ENCODE measurements at places on chromosomes 7 and 10. TPM values are rescaled to one million over a fixed set of nuclear protein-coding genes. Genes with fewer than 3 reads are reported as not detected.
A peak's percentile ranks its signal among the peaks of the same experiment; 100 is the strongest.

CPA1 gene
- 3.5 TPM for polyA plus RNA-seq

DNA sequence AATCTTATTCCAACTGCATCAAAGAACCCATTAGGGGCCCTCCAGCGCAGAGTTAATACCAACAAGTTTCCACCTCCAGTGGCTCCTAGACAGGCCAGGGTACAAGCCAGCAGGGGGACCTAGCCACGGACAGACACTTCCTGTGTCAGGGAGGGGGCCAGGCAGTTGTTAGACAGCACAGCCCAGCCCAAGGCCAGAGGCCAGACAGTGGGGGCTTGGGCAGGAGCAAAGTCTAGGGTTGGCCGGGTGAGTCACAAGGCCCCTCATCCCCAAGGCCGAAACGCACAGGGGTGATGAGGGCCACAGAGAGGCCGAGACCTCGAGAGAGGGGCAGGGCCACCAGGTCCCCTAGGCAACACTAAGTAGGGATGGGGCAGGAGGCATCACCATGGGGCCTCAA lies 19.3 kb upstream of the OPTN start:
- no peak overlapping the region for H3K4me3 ChIP-seq
- no peaks in the 10 kb centered on the region for H3K27me3 ChIP-seq

C10orf105 gene
- 0.85 TPM for polyA plus RNA-seq

- no peak for DNase-seq
- no peaks in the 10 kb centered on the region for H3K36me3 ChIP-seq
- no peak overlapping the region for H3K4me3 ChIP-seq
- H3K27me3 ChIP-seq: no peaks in the 10 kb centered on the region
- H3K4me1 ChIP-seq: peaks cover 44% of the 10 kb centered on the region
Observed at GRCh38 chr7:44465490-44465889, 25.0 kb downstream of the NUDCD3 start.

AGR2 gene
- polyA plus RNA-seq: 0.38 TPM

DNA sequence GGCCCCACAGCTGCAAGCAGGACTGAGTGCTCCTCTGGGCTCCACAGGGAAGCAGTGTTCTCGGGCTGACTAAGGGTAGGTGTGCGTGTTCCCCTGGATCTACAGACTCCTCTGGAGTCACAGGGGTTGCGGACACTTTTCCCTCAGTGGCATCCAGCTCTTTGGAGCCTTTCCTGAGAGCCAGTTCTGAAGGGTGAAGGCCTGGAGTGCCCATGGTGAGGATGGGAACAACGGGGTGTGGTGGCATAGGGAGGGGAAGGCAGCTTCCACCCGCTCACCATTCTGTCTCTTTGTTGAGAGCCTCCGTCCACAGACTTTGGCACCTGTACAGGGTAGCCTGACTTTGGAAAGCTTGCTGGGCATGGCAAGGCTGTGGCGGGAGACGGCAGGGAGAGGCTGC lies 104.1 kb upstream of the PCBD1 start:
- DNase-seq: no peak
- H3K36me3 ChIP-seq: no peaks in the 10 kb centered on the region
- no peaks in the 10 kb centered on the region for H3K27me3 ChIP-seq
- H3K4me3 ChIP-seq: no peak overlapping the region
- H3K4me1 ChIP-seq: no peaks in the 10 kb centered on the region

- DNase-seq: no peak
- H3K27ac ChIP-seq: no peak overlapping the region
- no peaks in the 10 kb centered on the region for H3K27me3 ChIP-seq
Observed at GRCh38 chr10:103710490-103710889, 144.9 kb downstream of the SH3PXD2A start.

RNF148 gene
- polyA plus RNA-seq: not detected

FAM241B gene
- polyA plus RNA-seq: 42.4 TPM

- H3K27me3 ChIP-seq: no peaks in the 10 kb centered on the region
- no peaks in the 10 kb centered on the region for H3K36me3 ChIP-seq
- peaks cover 39% of the 10 kb centered on the region for H3K4me1 ChIP-seq
- H3K27ac ChIP-seq: peak overlapping the region; percentile 9
- no peak overlapping the region for H3K4me3 ChIP-seq
Observed at GRCh38 chr10:79106256-79107050, 37.7 kb downstream of the ZMIZ1 start.

DNA sequence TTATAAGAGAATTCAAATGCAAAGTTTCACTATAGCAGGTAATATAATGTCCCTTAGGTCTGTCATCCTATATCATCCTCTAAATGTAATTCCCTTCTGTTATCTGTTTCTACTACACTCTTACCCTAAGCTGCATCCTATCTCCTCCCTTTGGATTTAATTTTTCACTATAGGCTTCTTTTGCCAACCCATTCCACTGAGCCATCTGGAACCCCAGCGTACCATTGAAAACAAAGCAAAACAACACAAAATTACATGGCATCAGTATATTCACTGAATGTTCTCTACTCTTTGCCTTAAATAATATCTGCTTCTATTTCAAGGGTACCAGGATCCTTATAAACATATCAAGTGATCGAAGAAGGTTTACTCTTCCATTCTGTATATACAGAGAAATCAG lies 1530.2 kb upstream of the LRRTM3 start:
- H3K4me1 ChIP-seq: no peaks in the 10 kb centered on the region
- no peak for DNase-seq
- H3K36me3 ChIP-seq: no peaks in the 10 kb centered on the region

GRCh38 chr7:4286351-4286750 lies 395.7 kb upstream of the FOXK1 start:
- H3K4me1 ChIP-seq: no peaks in the 10 kb centered on the region
- H3K27me3 ChIP-seq: no peaks in the 10 kb centered on the region
- no peak overlapping the region for H3K4me3 ChIP-seq
- no peak overlapping the region for H3K27ac ChIP-seq
- no peak for DNase-seq

DNA sequence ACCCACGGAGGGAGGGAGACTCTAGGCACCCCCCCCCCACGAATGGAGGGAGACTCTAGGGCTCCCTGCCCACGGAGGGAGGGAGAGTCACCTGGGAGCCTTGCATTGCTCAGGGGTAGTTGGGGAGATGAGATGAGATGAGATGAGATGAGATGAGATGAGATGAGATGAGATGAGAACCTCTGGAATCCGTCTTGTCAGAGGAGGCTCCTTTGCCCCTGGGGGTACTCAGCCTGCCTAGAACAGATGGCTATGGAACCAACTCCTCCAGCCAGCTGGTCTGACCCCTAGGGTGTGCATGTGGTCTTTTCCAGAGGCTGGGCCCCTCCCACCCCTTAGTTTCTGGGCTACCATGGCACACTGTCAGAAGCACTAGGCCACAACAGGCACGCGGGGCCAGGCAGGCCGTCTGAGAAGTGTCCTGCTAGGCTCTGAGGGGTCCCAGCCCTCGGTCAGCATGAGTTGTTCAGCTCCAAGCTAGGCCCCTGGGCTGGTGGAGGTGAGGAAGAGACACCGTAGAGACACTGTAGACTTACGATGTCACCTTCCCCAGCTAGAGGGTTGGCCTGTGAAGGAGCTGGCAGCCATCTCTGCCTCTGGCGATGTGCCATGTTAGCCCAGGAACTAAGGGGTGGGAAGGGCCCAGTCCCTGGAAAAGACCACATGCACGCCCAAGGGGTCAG lies 8.8 kb downstream of the TSPAN15 start:
- H3K36me3 ChIP-seq: no peaks in the 10 kb centered on the region
- no peak for DNase-seq
- no peak overlapping the region for H3K4me3 ChIP-seq
- H3K4me1 ChIP-seq: peaks cover 85% of the 10 kb centered on the region

- no peaks in the 10 kb centered on the region for H3K36me3 ChIP-seq
- H3K4me1 ChIP-seq: no peaks in the 10 kb centered on the region
- H3K27me3 ChIP-seq: no peaks in the 10 kb centered on the region
- no peak overlapping the region for H3K4me3 ChIP-seq
Observed at GRCh38 chr7:5549096-5549763, 125.6 kb upstream of the TNRC18 start.

OPN1SW gene
- 0.74 TPM for polyA plus RNA-seq

GRCh38 chr10:124621637-124622036 lies 122.5 kb downstream of the FAM53B start:
- no peak overlapping the region for H3K4me3 ChIP-seq
- no peaks in the 10 kb centered on the region for H3K27me3 ChIP-seq
- DNase-seq: no peak
- peak overlapping the region; percentile 51 for H3K27ac ChIP-seq
- H3K36me3 ChIP-seq: no peaks in the 10 kb centered on the region

DNA sequence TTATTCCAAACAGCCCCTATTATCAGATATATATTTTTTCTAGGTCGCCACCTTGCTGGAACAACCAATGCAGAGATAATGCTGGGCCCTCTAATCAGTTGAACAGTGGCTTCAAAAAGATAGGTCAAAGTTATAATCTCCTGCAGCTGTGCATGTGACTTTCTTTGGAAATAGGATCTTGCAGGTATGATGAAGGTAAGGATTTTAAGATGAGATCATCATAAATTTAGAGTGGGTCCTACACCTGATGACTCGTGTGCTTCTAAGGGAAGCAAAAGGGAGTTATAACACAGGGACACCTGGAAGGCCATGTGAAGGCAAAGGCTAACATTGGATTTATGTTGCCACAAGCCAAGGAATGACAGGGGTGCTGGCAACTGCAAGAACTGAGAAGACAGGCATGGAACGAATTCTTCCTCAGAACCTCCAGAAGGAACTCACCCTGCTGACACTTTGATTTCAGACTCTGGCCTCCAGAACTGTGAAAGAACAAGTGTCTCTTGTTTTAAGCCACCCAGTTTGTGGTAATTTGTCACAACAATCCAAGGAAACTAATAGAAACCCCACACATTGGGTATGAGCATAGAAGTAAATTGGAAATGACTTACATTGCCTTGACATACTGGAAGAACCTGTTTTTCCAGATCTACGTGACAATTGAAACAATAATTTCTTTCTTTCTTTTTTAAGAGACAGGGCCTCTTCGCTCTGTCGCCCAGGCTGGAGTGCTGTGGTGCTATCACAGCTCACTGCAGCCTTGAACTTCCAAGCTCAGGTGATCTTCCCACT lies 34.4 kb downstream of the CCDC71L start:
- H3K4me1 ChIP-seq: no peaks in the 10 kb centered on the region
- no peak for DNase-seq
- no peak overlapping the region for H3K4me3 ChIP-seq
- peaks cover 3% of the 10 kb centered on the region for H3K27me3 ChIP-seq
- no peak overlapping the region for H3K27ac ChIP-seq

DNA sequence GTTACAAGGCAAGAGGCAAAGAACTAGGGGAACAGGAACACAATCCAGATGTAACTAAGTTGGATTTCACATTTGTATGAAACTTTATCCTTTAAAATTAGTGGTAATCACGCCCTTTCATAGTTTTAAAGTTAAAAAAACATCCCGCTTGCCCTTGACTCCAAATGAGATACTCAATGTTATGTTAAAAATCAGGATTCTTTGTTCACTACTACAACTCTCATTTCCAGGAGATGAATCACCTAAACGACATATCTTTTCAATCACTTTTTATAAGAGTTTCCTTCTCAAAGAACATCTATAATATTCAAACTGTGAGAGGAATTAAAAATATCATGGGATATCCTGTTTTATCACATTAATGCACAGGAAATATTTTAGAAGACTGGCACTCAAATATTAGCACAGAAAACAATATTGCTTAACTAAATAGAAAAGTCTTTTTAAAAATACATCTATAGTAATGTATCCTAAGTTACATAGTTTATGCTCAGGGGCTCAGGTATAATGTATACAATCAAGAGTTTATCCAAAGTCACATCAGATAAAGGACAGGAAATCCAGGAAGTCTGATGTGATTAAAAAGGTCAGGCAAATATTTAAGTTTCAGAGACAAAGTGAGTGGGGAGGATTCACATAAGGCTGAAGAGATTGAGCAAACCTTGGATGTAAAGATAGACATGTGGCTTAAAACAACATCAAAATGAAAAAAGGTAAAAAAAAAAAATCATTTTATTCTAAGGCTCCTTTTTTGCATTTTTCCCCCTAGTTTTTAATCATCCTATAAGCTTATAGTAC lies 41.9 kb downstream of the CADPS2 start:
- no peak overlapping the region for H3K27ac ChIP-seq
- H3K27me3 ChIP-seq: no peaks in the 10 kb centered on the region
- H3K36me3 ChIP-seq: no peaks in the 10 kb centered on the region
- no peaks in the 10 kb centered on the region for H3K4me1 ChIP-seq
- no peak overlapping the region for H3K4me3 ChIP-seq

GRCh38 chr10:4053940-4054339 lies 268.9 kb upstream of the KLF6 start:
- no peaks in the 10 kb centered on the region for H3K4me1 ChIP-seq
- no peak overlapping the region for H3K27ac ChIP-seq
- no peaks in the 10 kb centered on the region for H3K36me3 ChIP-seq
- H3K4me3 ChIP-seq: no peak overlapping the region
- H3K27me3 ChIP-seq: no peaks in the 10 kb centered on the region

DNA sequence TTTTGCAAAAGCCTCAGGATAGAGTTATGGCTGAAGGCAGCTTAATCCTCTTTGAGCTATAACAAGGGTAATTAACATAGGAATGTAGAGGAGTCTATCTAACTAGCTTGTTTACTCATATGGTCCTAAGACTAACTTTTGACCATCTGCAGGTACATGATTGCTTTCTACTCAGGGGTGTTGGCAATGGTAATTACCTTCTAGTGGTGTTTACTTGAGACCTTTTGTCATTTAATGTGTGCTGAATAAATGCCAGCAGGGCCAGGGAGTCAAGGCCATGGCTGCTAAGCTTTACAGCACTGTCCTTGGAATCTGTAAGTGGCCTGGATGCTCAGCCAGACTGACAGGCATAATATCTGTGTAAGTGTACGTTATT lies 1325.0 kb downstream of the XPNPEP1 start:
- no peaks in the 10 kb centered on the region for H3K36me3 ChIP-seq
- H3K27me3 ChIP-seq: no peaks in the 10 kb centered on the region
- no peaks in the 10 kb centered on the region for H3K4me1 ChIP-seq
- no peak overlapping the region for H3K4me3 ChIP-seq

DNA sequence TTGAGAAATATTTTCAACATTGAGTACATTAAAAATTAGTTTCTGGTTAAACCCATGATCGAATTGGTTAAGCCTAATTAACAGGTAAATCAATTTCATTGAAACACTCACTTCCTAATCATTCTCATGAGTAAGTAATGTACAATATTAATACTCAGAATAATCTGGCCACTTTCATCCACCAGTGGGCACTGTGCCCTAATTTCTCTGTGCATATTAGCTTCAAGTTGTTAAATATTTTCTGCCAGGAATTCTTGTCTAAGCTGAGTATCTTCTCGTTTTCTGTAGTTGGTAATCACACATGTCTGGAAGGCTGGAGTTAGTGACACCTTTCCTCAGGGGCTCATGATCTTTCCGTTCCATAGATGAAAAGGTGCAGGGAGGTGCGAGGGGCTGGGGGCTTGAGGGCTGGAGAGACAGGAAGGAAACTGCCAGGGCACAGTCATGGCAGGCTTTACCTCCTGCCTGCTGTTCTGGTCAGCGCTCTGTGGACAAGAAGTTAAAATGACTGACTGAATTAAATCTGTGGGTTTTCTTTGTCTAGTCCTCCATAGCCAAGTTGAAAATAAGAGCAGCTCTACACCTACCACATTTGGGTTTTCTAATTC lies 71.9 kb downstream of the WIPF3 start:
- H3K27ac ChIP-seq: no peak overlapping the region
- H3K36me3 ChIP-seq: no peaks in the 10 kb centered on the region
- H3K4me1 ChIP-seq: no peaks in the 10 kb centered on the region
- peaks cover 9% of the 10 kb centered on the region for H3K27me3 ChIP-seq

ZNF467 gene
- 27.7 TPM for polyA plus RNA-seq
